ENCODE measurements at places on chromosomes 4 and X.

- DNase-seq, result no peak
Observed at GRCh38 chr4:32000846-32001488, 1280.8 kb downstream of the PCDH7 start.

- peak; percentile 46 for DNase-seq
Observed at GRCh38 chr4:78517050-78517652, 34.4 kb upstream of the ANXA3 start.

DNA sequence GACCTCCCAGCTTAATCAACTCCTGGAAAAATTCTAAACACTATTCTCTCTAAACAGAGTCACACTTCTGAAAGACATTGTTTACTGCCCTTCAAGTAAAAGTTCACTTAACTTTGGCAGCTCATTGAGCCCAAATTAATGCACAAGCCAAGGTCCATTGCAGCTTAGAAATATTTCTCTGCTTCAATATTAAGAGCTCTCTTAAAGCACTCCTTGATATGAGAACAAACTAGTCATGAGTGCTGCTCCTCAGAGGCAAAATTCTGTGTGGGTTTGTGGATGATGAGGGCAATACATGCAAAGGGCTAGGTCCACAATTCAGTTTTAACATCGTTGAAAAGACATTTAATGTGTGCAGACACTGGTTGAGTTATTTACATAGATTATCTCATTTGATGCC is 12.8 kb upstream of the FMR1 start:
- no peak for DNase-seq

GRCh38 chr4:18155067-18156041 is 133.8 kb upstream of the LCORL start:
- DNase-seq, result no peak

DNA sequence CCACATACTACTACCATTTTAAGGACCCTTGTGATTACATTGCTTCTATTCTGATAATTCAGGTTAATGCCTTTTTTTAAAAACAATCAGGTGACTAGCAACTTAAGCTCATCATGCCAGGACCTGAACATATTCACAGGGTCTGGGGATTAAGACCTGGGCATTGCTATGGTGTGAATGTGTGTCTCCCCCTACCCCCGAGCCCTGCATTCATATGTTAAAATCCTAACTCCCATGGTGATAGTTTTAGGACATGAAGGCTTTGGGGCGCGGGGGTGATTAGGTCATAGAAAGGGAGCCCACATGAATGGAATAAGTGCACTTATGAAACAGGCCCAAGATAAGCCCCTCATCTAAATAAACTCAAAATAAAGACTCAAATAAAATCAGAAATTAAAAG is 734.4 kb upstream of the PABPC4L start:
- no peak for DNase-seq
